ENCODE measurements at places on chromosomes 6 and 20.
A peak's percentile ranks its signal among the peaks of the same experiment; 100 is the strongest.

GRCh38 chr6:105994591-105995390 is 91.3 kb upstream of the PRDM1 start:
- peak; percentile 55 for DNase-seq

- DNase-seq: no peak
These were observed 1288.4 kb downstream of the EPHA7 start for GRCh38 chr6:92130944-92131343.

GRCh38 chr6:144302701-144303372 is 17.7 kb downstream of the UTRN start:
- no peak for DNase-seq

DNA sequence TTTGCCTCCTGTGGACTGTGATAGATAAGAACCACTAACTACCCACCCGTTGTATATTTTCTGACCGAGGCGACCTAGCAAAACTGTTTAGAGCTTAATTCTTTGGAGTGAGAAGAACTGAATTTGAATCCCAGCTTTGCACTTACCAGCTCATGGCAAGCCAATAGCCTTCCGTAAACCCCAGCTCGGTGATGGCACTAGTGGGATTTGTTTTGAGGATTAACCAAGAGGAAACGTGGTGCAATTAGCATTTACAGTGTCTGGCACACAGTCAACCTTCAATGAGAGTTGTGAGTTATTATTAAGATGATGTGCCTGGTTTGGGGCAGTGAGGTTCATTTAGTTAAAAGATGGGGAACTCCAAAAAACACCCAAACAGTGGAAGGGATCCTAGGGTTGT is 12.3 kb upstream of the DSP start:
- DNase-seq: no peak

GRCh38 chr6:38730140-38730862 is 15.2 kb downstream of the DNAH8 start:
- no peak for DNase-seq

DNA sequence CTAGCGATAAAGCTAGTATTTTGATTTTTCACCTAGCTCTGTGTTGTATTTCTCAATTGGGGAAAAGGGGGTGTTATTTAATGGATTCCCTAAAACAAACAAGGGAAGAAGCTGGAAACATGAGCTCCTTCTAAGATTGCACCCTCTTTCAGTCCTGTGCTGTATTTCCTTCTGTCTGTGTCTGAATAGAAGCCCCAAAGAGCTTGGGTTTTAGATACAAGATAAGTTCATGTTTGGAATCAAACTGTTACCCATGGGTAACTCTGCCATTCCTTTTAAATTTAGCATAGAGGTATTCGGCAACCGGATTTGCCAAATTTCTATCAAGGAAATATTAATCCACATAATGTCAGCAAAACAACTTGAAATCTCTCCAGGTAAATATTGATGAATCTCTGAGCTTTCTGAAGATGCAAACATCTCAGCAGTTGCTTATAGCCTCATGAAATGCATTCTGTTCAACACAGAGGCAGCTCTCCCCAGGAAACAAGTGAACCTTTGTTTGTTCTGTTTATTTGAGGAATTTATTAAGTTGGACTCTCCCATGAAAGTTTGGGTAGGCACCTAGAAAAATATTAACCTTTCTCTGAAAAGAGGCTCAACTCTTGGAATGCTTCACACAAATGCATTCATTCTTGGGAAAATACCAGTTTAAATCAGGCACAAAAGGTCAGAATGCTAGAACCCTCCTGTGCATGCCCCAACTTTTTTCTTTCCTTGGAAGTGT is 9.9 kb upstream of the SCGN start:
- no peak for DNase-seq

DNA sequence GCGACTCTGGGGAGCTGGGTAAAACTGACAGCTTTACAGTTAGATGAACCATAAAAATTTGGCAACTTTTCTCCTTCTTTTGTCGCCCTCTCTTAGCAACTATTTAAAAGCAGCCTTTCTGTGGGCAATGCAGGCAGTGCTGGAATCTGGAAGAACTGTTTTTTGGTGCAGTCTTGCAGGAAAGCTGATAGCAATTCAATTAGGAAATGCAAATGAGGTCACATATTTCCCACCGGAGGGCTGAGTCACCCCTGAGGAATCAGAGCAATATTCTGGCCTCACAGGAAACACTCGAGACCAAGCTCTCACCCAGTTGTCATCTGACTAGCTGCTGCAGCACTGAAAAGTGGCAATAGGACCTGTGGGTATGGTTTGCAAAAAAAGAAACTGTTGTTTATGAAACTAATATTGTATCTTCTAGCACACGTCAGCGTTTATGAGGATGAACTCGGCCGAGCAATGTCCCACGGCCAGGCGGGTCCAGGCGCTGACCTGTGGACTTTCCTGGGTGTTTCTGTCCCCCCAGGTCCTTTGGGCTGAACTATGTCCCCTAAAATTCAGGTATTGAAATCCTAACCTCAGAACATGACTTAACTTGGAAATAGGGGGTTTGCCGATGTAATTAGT is 312.3 kb downstream of the TAF4 start:
- DNase-seq: no peak

- no peak for DNase-seq
These were observed 69.8 kb upstream of the NKX2-2 start for GRCh38 chr20:21583486-21584168.

- DNase-seq: no peak
These were observed 58.2 kb upstream of the IL20RA start for GRCh38 chr6:137102851-137103492.

GRCh38 chr20:11064946-11065345 is 391.1 kb upstream of the JAG1 start:
- DNase-seq: no peak

DNA sequence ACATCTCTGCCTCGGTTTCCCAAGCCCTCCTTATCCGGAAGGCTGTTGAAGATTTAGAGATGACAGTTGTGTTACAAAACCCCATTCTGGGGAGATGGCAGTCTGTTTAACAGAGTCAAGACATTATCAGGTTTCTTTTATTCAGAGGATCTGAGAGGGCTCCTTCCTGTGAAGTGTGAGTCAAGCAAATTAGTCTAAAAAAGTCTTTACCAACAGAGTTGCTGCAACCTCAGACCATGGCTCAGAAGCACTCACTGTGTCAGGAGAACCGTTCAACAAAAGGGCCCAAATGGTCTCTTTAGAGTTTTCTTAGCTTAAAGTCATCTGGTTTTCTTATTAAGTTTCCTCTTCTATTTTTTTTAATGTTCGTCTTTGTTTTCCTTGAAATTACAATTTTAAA is 717.8 kb downstream of the EPM2A start:
- DNase-seq: no peak

DNA sequence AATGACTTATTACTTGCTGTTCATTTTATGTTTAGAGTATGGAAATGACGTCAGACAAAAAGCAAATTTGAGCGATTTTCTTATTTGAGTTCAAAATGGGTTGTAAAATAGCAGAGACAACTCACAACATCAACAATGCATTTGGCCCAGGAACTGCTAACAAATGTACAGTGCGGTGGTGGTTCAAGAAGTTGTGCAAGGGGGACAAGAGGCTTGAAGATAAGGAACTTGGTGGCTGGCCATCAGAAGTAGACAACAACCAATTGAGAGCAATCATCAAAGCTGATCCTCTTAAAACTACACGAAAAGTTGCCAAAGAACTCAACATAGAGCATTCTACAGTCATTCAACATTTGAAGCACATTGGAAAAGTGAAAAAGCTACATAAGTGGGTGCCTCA is 43.8 kb downstream of the REV3L start:
- DNase-seq: no peak

DNA sequence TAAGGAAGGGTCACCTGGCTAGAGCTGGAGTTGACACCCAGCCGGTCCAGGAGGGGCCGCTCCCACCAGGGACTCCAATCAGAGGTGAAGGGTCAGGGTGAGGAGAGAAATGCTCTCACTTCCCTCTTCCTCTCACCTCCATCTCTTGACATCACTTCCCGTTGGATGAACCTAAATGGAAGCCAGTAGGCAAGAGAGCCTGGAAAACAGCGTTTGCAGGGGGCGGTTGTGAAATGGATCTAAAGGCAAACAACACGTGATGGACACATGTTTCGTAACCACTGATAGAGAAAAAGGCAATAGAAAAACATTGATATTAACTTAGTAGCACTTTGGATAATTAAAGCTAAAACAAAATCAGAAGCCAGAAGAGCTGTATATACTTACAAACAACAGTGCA is 105.6 kb upstream of the FOXA2 start:
- no peak for DNase-seq

- no peak for DNase-seq
These were observed 60.3 kb downstream of the FOXC1 start for GRCh38 chr6:1669996-1670395.

DNA sequence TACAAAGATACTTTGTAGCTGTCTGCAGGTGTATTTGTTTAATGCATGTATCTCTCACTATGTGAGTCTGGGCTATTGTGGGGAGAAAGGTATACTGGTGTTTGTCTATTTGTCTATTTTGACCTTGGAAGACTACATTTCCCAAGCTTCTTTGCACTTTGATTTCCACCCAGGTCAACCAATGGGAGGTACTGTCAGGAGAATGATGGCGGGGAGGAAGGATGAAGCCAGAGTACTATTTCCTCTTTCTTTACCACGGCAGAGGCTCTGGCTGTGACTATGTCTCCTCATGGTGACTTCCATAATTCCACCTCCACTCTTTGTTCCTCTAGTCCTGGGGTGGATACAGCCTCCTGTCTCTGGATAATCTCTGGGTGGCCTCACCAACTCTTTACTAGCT is 23.1 kb downstream of the LBP start:
- no peak for DNase-seq

DNA sequence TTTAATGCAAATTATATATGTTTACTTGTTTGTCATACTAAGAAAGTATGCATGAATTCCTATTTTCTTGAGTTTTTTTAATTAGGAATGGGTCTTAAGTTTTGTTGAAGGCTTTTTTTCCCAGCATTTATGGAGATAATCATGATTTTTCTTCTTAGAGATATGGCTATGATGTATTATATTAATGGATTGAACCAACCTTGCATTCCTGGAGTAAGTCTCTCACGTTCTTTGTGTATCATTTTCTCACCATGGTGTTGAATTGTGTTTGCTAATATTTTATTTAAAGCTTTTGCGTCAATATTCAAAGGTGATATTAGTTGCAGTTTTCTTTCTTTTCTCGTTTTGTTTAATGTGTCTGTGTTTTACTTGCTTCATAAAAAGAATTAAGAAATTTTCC is 48.4 kb upstream of the SLC35D3 start:
- DNase-seq: no peak

- DNase-seq: no peak
These were observed 31.9 kb upstream of the EIF2S2 start for GRCh38 chr20:34143951-34144350.

DNA sequence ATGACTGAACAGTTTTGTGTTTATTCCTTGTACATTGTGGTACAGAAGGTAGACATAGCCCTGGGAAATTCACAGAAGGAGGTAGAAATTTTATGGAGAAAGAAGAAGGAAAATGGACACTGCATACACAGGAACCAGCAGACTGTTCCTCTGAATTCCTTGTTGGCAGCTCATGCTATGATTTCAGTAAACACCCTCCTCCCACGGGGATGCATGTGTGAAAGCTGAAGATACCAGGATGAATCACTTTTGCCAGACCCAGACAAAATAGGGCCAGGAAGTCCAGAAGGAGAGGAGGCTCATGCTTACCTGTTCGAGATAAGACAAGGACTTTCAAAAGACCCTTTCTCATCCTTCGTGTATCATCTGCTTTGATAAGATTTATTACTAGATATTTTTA is 110.3 kb upstream of the GGTLC1 start:
- no peak for DNase-seq

DNA sequence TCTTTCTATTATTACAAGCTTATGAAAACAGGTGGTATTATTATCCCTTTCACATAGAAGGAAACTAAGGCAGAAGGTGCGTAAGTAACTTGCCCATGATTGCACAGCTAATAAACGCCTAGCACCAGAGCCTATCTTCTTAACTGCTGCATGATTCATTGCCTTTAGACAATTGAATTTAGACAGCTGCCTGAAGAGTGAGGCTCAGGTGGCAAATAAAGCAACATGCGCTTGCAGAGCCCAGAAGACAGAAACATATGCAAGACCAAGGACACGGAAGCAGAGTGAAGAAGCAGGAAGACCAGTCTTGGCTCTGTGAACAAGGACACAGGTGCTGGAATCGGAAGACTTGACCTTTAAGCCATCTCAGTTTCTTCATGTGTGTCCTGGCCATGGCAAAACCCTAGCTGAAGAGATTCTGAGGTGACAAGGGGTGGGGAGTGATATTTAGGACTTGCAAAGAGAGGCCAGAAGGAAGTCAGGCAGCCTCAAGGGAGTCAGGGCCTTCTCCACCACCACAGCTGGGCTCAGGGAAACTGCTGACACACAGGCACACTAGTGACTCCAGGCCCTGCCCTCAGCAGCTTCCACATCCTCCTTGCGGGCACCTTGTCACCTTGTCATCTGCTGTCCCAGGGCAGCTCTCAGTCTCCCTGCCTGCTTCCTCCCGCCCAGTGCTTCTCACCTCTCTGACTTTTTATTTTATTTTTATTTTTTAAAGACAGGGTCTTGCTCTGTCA is 91.7 kb upstream of the SLC22A16 start:
- no peak for DNase-seq

- DNase-seq: no peak
These were observed 17.8 kb downstream of the B4GALT5 start for GRCh38 chr20:49695830-49696229.

- no peak for DNase-seq
These were observed 13.4 kb upstream of the MYO6 start for GRCh38 chr6:75735491-75736186.

DNA sequence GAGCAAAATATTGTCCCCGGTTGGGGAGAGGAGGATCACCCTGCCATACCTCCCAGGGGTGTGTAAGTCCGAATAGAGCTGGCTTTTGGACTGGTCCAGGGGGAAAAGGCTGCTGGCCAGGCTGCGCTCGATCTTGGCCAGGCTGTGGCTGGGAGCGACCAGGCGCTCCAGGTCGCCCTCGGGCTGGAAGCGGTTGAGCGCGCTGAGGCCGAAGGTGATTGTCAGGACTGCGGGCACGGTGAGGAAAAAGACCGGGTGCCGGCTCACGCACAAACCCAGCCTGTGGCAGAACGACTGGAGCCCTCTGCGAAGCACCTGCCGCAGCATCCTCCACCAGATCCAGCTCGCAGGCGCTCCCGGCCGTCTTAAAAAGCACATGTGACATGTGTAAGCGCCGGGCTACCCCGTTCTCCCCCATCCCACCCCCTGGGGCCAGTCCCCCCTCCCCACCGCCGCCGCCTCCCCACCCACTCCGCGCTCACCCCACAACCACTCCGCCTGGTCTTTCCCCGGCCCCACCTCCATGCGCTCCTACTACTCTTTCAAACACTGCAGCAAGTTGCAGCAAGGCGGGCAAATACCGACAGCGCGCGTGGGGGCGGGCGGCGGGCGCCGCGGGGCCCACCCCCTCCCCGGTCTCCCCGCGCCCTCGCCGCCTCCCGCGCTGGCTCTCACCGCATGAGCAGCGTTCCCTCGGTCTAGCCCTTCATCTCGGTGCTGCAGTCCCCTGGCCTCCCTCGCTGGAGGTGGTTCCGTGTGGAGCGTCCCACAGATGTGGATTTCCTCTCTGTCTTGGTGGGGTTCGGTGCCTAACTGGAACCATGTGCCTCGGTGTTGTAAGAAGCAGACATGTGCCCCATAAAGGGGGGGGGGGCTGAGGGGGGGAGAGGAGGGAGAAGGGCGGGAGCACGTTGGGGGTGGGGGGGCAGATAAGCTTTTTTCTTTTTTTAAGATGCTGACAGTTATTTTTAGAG is 42.4 kb downstream of the PTCHD4 start:
- DNase-seq: no peak

- peak; percentile 2 for DNase-seq
These were observed 82.2 kb downstream of the MYO6 start for GRCh38 chr6:75830959-75831885.

- no peak for DNase-seq
These were observed 201.3 kb upstream of the DTNBP1 start for GRCh38 chr6:15864038-15864707.
